ENCODE measurements at places on chromosomes 16 and 17.

DNA sequence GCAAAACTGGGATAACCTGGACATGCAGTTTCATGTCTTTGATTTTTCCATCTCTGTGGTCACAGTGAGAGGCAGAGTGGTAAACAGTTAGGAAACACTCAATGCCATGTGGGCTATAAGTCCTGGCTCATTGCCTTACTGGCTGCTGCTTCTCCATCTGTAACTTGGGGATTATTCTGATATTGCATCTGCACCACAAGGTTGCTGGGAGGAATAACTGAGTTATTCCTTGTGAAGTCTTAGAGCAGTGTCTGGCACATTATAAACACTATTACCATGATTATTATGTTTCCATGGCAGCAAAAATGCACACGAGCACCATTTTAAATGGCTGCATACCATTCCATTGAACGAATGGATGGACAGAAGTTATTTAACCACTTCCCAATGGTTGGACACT lies 111.7 kb upstream of the CDH5 start:
- DNase-seq, result no peak

GRCh38 chr16:85220125-85220839 lies 108.0 kb upstream of the CIBAR2 start:
- DNase-seq, result no peak

DNA sequence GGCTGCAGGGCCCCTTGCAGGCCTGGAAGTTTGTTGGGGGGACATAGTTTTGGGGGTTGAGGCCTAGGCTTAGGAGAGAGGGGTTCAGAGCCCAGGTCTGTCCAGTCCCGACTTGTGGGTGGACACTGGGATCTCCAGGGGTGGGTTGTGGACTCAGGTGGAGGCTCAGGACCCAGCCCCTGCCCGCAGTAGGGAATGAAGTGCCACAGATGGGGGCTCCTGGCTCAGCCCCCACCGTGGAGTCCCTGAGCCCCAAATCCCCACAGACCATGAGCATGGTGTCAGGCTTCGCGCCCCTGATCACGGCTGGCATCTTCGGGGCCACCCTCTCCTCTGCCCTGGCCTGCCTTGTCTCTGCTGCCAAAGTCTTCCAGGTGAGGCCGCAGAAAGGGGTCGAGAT lies 14.3 kb downstream of the SLC12A3 start:
- DNase-seq, result no peak

GRCh38 chr16:9251026-9251425 lies 159.6 kb downstream of the HAPSTR1 start:
- no peak for DNase-seq

GRCh38 chr17:48843187-48843900 lies 12.5 kb downstream of the CALCOCO2 start:
- DNase-seq, result no peak

GRCh38 chr16:47947723-47948122 lies 208.1 kb downstream of the ABCC12 start:
- no peak for DNase-seq

DNA sequence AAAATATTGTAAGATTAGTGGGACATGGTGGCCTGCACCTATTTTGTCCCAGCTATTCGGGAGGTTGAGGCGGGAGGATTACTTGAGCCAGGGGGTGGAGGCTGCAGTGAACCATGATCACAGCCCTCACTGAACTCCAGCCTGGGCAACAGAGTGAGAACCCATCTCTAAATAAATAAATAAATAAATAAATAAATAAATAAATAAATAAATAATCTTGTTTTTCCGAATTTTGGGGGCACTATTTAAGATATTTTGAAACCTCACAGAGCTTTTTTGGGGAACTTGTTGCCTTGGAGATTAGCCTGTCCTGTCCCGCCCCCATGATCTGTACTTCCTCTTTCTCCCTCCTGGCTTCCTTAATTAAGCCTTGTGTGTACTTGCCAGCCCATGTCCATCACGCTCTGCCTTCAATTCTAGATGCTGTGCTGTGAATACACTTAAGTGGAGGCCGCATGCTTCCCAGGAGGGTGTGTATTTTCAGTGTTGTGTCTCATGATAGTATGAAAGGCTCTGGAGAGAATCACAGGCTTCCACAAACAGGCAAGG lies 4.4 kb downstream of the LGALS9 start:
- peak; percentile 54 for DNase-seq

DNA sequence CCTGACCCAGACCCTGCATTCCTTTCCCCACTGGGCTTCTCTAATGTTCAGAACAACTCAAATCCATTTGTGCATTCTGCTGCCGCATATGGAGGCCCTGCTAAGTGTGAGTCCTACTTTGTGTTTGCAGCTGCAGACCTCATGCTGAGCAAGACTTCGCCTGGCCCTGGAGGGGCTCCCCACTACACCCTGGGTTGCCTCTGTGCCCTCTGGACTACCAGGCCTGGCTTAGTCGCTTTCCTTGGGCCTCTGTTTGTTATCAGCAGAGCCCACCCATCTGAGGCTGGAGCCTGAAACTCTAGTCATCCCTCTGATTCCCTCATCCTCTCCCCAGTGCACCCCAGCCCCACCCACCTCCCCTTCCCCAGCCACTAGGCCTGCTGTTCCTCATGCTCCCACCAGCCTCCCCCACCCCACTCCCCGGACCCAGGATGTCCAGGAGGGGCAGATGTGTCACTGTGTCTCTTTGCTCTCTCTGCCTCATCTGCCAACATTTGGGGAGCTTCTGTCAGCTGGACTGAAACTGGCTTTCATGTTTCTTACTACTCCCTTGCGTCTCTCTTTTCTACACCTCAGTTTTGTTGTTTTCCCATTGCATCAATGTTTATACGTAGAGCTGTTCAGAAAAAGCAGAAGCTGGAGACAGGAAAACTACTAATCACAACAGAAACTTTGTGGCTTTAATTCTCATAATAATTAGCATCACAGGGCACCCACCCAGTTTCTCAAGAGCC lies 17.9 kb upstream of the CD300E start:
- DNase-seq, result peak; percentile 24

- DNase-seq, result peak; percentile 10
These were observed 213.4 kb downstream of the CYB561 start for GRCh38 chr17:63232565-63233310.

DNA sequence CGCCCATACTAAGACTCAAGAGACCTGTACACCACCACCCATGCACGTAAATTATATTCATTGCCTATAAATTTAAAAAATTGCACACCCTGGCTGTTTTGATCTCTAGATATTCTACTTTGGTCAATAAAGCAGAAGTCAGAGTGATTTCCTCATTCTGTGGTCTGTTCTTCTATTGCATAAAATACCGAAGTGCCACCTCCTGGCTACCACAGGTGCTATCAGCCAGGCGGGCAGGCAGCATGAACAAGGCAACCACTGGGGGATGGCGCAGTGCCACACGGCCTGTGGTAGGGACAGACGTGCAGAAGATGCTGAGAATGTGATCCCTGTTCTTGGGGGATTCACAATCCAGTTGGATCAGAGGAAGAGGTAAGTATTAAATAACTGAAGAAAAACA lies 122.3 kb downstream of the CDK5R1 start:
- DNase-seq, result peak; percentile 74

DNA sequence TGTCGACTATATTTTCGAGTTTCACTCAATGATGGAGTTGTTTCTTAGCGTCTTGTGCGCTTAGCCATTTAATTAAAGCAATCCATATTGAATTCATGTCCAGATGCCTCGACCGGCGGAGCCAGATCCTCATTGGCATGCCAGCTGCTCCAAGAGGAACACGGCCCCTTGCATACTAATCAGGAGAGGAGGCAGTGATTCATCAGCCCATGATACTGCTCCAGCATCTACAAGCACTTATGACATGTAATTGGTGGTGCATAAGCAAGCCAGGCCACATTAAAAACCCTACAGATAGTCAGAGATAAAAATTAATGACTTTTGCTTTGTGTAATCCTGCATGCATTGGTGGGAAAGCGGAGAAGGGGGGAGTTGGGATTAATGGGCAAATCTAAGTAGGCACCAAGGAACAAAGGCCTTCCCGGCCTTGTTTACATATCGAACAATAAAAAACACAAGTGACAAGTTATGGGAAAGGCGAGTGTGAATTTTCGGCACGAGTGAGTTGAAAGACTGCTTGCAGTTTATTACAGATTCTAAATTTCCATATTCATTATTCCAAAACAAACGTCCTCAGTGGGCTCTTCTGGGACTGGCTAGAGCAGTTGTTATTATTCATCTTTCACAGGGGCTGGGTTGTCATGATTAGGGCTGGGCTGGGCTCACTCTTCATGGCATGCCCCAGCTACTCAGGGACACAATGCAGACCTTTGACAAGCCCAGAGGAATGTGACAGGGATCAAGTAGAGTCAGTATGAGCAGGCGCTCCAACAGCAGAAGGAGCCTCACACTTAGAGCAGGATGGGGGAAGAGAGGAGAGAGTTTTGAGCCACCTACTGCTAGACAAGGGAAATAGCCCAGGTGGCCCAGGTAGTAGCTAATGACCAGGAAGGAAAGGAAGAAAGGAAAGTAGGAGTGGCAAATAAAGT lies 281.7 kb upstream of the ZFHX3 start:
- no peak for DNase-seq

GRCh38 chr16:56041556-56042140 lies 149.6 kb upstream of the GNAO1 start:
- DNase-seq, result peak; percentile 29

GRCh38 chr17:47693731-47694580 lies at the start of gene TBKBP1:
TSS of gene TBKBP1 (plus strand) at chr17:47694161. CDS start at chr17:47696113, 1,952 bp downstream.
- DNase-seq, result no peak

DNA sequence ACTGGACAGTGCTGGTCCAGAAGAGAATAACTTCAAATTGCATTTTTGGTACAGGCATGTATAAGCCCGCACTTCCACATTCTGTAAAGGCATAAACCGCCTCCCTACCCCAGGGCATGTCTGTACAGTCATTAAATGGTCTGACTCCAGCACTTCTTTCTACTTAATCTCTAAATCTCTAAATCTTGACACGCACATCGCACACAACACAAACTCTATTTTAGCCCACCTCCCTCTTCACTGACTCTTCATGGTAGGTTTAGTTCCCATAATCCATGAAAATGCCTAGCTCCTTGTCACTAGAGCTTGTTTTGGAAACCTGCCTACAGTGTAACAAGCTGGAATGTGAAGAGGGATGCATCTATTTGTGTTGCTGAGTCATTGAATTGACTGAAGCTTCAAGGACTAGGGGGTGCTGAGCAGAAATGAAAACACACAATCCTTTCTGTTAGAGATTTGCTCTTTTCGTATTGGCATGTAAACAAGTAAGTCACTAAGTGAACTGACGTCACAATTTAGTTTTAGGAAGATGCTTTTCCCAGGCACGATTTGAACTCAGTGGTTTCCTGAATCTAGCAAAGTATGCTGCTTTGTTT lies 1.6 kb upstream of the DUSP14 start:
- DNase-seq, result peak; percentile 18

DNA sequence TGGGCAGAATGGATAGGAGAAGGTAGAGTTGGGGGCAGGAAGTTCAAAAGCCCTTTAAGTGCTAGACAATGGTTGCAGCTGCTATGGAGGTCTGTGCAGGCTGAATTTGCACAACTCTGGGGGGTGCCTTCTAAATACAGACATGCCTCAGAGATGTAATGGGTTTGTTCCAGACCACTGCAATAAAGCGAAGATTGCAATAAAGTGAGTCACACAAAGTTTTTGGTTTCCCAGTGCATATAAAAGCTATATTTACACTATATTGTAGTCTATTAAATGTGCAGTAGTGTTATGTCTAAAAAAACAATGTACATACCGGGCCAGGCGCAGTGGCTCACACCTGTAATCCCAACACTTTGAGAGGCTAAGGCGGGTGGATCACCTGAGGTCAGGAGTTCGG lies 60.5 kb upstream of the MYOCD start:
- DNase-seq, result no peak

GRCh38 chr16:1613728-1614455 lies 1.7 kb downstream of the CRAMP1 start:
- no peak for DNase-seq

GRCh38 chr16:79312502-79312901 lies 288.0 kb downstream of the MAF start:
- no peak for DNase-seq

DNA sequence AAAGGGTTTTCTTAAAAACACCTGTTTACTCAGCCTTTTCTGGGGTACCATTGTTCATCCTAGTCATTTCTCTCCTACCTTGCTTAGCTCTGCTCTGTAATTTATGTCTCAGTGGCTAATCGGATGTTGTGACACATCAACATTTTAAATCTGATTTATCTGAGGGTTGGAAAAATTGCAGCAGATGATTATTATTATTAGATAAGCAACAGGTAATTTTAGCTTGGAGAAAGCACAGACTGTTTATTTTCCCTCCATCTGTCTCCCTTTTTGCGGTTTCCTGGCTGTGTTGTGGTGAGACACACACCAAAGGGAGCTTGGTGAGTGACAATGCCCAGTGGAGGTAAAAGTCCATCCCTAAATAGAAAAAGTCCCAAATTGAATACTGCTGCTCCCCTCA lies 389.9 kb downstream of the UTP18 start:
- DNase-seq, result no peak

DNA sequence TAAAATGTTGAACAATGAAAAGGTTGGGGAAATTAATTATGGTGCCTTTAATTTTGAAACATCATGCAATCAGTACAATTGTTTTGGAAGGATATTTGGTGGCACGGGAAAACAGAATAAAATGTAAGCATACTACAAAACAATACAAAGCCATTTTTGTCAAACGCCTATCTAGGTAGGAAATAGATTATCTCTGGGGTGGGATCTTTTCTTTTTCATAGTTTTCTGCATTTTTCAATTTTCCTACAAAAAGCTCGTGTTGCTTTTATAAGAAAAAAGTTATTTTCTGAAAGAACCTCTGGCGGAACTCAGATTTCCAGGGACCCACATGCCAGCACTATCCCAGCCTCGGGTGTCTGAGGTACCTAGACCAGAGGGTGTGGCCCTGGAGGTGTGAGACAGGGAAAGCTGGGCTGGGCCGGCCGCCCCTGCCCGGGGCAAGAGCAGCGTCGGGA lies 961 bp upstream of the MAP3K3 start:
- no peak for DNase-seq

DNA sequence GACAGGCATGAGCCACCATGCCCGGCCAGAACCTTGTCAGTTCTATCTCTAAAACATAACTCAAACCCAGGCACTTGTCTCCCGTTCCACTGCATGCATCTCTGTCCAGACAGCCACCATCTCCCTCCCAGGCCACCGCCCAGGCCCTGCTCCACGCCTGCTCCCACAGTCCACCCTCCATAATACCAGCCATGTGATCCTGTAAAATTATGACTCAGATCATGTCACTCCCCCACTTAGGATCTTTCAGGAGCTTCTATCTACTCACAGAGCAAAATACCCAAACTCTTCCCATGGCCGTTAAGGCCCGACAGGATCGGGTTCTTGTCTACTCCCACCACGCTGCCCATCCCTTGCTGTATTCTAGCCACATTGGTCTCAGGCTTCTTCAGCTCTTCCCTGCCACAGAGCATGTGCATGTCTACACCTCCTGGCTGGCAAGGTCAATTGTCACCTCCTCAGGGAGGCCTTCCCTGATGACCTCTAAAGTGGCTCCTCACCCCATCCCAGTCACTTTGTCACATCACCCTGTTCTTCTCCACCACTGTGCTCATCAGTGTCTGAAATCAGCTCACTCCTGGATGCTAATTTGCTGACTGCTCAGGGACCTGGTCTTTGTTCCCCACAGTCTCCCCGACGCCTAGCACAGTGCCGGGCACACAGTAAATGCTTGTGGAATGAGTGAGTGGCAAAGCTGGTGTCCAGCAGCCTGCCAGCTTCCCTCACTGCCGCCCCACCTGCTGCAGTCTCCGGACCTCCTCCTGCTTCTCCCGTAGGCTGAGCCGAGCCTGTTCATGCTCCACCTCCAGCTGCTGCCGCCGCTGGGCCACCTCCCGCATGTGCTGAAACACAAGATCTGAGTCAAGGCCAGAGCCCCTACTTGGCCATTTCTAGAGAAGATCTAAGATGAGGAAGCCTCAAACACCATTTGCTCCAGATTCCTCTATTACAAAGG lies 6.7 kb downstream of the TSPOAP1 start:
- no peak for DNase-seq

- no peak for DNase-seq
These were observed 31.8 kb downstream of the NSMCE1 start for GRCh38 chr16:27236635-27237218.

All from GM12865 (cell line).